ENCODE measurements at places on chromosomes 5 and 9.

DNA sequence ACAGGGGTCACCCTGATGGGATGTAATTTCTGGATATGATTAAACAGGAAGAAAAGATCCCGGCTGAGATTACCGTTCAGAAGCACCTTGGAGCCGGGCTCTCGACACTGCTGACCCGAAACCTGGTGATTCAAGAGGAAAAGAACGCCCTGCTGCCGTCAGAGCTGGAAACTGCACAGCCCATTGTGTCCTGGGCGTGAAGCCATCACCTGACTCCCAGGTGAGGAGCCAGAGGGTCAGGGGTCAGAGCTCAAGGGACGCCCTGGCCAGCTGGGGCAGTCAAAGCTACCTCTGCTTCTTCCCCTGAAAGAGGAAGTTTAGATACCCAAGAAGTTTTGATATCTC lies 17.8 kb upstream of the SLC12A7 start:
- DNase-seq: no peak

- peak; percentile 97 for DNase-seq
Measured at GRCh38 chr5:77133061-77133758, 46.1 kb upstream of the ZBED3 start.

GRCh38 chr9:117662651-117663050 lies 41.6 kb upstream of the TLR4 start:
- DNase-seq: no peak

- no peak for DNase-seq
Measured at GRCh38 chr5:126188804-126189203, 234.4 kb upstream of the GRAMD2B start.

DNA sequence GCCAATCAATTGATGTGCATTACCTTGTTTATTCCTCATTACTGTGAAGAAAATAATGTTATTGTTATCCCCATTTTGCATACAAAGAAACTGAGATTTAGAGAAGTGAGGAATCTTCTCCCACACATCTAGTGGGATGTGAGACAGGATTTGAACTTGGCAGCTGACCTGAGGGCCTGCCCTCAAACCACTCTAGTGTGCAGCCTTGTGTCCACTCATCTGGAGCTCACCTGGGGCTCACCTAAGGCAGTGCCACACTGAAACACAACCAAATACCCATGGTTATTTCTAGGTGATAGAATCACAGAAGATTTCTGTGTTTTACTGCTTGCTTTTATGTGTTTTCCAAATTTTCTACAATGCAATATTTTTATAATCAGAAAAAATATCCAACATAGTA lies 94.7 kb upstream of the SAP30L start:
- DNase-seq: no peak

GRCh38 chr5:158849219-158849791 lies 250.4 kb downstream of the EBF1 start:
- DNase-seq: no peak

DNA sequence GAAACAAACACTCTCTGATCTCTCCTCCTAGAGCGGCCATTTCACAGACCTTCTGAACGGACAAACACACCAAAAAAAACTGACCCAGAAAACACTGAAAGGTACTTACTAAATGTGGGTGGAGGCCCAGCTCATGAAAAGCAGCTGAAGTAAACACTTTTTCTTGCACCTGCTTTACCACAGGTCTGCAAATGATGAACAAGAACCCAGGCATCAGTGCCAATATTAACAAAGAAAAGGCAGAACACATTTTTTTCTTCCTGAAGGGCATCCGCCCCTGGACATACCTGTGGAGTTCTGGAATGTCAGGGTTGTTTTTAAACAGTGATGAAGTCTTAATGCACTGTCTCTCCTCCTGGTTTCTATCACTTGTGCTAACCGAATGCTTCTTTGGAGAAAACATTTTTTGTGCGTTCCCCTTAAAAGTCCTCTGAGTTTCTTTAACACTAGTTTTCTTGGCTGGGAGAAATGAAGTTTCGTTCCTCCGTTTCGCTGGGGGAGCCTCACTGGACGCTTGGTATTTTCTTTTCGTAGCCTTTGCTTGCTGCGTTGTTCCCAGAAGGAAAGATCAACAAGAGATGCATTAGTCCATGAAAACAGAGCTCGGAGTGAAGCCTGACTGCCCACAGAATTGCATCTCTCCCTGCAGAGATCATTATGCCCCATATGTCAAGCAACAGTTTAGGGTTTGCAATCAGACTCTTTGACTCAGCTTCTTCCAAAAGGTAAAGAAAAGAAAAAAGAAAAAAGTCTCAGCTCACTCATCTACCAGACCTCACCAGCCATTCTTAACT lies 7.4 kb downstream of the DDX31 start:
- no peak for DNase-seq

DNA sequence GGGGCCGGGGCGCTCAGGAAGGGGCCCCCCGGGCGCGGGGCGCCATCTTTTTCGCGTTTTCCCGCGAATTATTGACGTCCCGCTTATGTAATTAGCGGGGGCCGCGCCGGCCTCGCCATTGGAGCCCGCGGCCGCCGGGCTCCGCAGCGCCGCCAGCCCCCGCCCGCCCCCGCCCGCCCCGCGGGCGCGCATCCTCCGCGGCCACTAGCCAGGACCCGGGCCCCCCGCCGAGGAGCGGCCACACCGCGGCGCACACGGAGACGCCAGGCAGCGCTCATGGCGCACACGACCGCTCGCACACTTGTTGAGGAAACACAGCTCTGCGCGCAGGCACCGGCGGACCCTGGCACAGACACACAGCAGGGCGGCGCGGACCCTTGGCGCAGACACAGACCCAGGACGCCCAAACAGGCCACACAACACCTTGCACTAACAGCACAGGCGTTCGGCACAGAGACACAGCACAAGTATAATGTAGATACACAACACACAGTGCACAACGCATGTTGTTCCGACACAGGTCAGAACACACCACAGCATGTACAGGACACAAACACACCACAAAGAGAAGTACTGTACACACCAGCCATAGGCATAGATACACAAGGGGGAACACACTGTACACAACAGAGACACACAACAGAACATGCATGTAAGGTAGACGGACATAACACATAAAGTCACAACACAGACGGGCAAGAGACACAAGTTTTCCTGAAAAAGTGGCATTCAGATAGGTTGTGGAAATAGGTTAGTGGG lies 467 bp upstream of the PHF19 start:
- DNase-seq: peak; percentile 87

DNA sequence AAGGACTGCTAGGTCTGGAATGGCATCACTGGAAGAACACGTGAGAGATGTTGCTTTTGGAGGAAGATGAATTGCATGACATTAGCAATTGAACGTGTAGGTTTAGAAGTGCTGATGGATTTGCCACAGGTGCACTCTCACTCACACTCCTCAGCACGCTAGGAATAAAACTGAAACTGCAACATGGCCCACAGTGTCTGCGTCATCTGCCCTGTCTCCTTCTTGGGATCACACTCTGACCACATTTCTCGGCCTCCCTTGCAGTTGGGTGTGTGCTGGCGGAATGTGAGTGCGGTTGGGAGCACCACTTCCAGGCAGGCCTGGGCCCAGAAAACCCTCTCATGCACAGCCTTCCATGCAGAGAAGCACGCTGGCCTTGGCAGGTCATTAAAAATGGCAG lies 152.8 kb upstream of the LHFPL2 start:
- no peak for DNase-seq

DNA sequence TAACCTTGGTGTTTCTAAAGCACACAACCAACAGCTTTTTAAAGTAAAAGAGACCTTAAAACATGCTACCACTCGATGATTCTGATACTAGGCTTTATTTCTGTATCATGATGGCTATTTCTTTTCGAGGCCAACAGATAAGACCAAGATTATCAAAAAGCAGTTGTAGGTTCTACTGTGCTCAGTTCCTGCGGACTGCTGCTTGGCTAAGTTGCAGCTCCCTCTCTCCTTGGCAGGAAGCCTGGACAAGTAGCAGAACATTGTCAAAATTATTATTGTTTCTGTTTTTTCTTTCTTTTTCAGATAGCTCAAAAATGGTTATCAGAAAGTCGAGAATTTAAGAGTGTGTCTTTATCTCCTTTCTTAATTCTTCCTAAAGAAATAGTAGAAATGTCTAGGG lies 607.6 kb downstream of the PTPRD start:
- no peak for DNase-seq

DNA sequence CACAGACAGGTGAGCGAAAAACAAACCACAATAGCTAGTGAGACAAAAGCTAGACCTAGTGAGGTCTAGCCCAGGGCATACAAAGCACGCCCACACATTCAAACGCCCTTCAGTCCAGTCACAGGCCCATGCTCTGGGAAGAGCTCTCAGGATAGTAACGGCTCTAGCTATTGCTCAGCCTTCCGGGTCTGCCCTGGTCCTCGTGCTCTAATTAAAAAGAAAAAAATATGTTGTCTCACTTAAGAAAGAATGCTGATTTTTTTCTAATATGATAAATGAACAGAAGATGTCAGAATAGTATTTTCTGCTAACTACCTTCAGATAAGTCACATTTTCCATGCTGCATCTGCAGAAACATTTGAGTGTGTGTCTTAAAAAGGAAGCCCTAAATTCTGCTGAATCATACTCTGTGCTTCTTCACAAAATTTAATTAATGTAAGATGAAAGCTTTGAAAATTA lies 94.5 kb downstream of the PLPP1 start:
- peak; percentile 78 for DNase-seq

DNA sequence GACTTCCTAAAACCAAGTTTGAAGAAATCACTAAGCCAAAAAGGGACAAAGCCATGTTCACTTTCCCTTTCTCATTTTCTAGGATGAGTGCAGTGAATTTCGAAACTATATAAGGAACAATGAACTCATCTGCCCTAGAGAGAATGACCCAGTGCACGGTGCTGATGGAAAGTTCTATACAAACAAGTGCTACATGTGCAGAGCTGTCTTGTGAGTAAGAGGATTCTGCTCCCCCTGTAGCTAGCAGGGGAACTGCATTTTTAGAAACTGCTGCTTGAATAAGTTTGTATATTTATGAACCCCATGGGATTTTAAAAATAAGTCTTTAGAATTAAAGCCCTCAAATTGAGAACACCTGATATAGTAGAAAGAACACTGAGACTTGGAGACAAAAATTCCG lies 42.7 kb upstream of the SPINK14 start:
- DNase-seq: peak; percentile 26

- peak; percentile 82 for DNase-seq
Measured at GRCh38 chr5:96868603-96869371, 7.5 kb upstream of the ERAP2 start.

- DNase-seq: no peak
Measured at GRCh38 chr9:107898761-107899160, 409.2 kb upstream of the KLF4 start.

DNA sequence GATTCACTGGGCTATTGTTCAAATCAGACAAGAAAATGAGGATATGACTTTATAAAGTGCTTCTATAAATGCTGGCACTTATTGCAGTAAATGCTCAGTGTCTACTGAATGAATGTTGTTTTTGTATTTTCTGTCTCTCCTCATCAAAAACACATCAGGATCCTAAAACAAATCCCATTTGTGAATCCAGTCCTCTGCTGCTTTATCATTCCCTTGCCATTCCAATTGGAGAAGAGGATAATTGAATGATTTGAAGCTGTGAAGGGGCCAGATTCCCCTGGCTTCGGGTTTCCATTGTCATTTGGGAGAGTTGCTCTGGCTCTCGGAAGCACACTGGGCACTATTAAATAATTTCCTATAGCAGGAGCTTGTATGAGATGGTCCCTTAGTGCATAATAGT lies 666.8 kb downstream of the ACTL7B start:
- no peak for DNase-seq

GRCh38 chr5:134437340-134437846 lies 25.7 kb upstream of the CDKN2AIPNL start:
- peak; percentile 46 for DNase-seq

DNA sequence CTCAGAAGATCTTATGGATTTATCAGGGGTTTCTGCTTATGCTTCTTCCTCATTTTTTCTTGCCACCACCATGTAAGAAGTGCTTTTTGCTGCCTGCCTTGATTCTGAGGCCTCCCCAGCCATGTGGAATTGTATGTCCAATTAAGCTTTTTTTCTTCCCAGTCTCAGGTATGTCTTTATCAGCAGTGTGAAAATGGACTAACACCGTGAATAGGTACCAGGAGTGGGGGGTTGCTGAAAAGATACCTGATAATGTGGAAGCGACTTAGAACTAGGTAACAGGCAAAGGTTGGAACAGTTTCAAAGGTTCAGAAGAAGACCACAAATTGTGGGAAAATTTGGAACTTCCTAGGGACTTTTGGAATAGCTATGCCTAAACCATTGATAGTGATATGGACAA lies 1222.5 kb upstream of the NUDT12 start:
- DNase-seq: no peak

- DNase-seq: peak; percentile 97
Measured at GRCh38 chr5:96661855-96662724, at the start of gene CAST. TSS of gene CAST (plus strand) at chr5:96662376. CDS start at chr5:96662423, 47 bp downstream.

Data from ELR (cell line).